Brain pericyte (primary cell): ENCODE measurements at places on chromosomes 6 and 20.

GRCh38 chr6:157514659-157515496, 133.9 kb downstream of the ZDHHC14 start:
- no peak for DNase-seq

DNA sequence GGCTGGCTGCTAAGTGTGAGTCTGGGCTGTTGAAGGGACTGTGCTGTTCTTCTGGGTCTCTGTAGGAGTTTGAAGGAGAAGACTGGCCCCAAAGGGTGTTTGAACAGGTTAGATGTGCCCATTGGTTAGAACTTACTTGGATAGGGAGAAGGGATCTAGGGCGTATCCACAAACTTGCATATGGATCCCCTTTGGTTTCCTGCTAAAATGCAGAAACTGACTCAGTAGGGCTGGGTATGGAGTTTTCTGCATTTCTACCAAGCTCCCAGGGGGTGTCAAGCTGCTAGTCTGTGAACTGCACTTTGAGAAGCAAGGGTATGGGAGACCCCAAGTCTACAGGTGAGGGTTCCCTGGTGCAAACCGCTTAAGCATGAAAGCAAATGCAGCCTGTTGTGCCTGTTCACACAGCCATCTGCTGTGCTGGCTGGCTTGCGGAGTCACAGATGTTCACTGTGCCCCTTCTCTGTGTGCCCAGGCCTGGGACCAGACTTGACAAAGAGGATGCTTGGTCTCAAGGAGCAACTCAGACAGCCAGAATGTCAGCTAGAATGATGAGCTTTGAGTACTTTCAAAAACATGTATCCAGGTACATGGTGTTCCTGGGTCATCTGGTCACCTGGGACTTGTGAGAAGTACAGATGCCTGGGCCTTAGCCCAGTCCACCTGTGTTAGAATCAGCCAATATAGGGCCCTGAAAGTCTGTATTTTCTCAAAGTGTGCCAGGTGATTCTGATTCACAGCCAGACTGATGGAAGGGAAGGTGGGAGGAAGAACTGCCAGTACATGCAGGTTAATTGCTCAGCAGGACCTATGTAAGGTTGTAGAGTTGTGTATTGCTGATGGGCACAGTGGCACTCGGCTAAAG, 7.4 kb downstream of the PPP1R16B start:
- no peak for DNase-seq

DNA sequence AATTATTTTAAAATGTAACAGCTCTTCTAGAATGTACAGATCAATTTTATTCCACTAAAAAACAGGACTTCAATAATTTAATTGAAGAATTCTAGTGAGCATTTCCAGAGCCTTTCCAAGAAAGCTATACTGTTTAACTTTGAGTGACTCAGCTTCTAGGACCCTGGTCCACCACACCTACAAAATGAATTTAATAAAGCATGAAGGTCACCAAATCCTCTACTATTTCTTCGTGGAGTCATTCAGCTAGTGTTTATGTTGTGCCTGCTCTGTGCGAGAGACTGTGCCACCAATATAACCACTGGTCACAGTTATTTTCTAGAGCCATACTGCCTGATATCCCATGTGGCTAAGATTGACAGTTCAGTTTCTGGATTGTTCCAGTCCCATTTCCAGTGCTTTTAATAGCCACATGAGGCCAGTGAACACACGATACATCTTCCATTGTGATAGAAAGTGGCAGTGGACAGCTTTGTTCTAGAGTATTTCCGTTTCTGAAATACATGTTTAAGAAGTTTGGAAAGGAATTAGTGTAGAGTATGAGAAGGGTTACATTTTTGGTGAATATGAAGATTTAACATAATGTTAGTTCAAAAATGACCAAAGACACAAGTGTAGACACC, 160.7 kb downstream of the MTHFD1L start:
- no peak for DNase-seq

DNA sequence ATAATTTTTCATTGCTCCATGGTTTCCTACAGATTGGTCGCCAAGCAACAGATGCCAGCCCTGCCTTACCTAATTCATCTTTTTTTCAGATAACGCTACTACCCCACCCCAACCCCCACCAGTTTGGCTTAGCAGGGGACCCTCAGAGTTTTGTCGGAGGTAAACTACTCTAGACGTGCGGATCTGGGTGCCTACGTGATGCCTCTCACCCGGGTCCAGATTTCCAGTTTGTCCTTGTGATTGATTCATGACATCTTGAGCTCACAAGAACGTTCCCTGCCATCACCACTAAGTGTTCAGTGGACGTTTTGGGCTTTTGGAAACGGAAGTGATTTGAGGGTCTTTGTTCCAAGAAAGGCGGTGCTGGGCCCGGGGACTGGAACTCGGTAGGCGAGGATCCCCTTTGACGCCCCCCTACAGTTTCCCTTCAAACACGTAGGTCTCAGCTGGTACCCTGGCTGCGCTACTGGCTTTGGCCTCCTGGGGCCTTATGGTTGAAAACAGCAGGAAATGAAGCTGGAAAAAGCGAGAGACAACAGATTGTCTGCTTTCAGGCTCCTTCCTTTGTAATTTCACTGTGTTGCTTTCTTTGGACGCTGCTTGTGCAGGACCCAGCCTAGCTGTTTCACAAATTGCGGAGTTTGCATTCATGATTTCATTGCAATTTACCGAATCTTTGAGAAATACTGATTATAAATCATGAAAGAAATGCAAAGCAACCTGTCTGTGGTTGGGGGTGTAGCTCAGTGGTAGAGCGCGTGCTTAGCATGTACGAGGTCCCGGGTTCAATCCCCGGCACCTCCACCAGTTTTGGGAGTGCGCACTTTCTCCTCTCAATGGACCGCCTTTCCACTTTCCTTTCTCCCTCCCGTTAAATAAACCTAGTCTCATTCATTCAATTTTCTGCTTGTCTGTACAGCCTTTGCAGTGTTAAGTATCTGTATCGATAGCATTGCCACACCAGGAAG, 81.0 kb downstream of the GPX5 start:
- DNase-seq = no peak
